ENCODE measurements at places on chromosomes 16 and 17.
A peak's percentile ranks its signal among the peaks of the same experiment; 100 is the strongest.

DNA sequence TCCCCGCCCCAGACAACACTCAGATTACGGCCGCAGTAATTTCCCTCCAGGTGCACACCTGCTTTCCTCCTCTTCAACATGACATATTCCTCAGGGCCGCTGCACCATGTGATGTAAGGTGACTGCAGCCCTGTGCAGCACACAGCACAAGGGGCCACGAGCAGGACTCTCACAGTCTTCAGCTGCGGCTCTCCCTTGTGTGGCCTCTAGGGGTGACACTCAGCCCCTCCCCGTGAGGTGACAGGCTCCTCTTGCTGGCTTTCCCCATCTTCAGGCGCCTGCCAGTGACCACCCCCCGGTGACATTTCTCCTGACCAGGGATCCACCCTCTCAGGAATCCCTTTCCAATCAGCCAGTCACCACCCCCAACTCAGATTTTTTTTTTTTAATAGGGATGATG lies 31.3 kb upstream of the ABCC3 start:
- DNase-seq, result no peak

DNA sequence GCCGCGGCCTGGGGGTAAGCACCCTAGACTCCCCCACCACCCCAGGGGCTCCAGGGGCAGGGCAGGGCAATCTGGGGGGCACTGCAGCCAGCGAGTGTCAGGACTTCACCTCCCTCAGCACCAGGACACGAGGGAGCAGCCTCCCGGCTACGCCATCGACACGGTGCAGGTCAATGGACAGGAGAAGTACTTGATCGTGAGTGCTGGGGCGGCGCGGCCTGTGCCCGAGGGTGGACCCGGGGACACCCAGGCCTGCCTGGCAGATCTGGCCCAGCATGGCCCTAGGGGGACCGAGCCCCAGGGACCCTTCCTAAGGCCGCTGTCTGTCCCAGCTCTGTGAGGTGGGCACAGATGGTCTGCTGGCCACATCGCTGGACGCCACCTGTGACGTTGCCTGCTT lies 3.1 kb upstream of the RHBDL1 start:
- DNase-seq, result no peak

DNA sequence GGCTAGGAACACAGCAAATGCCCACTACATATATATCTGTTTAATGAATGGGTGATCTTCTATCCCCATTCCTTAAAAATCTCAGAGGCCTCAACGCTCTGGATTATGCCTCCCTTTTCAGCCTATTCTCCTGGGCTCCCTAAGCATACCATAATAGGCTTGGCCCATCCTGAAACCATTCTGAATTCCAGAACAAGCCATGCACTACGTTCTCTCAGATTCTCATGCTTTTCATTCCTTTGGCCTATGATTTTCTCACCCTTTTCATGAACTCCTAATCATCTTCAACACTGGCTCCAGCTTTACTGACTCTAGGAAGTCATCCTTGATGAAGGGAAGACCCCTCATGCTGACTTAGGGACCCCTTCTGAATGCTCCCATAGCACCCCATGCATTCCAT lies 71.1 kb downstream of the RPGRIP1L start:
- no peak for DNase-seq

DNA sequence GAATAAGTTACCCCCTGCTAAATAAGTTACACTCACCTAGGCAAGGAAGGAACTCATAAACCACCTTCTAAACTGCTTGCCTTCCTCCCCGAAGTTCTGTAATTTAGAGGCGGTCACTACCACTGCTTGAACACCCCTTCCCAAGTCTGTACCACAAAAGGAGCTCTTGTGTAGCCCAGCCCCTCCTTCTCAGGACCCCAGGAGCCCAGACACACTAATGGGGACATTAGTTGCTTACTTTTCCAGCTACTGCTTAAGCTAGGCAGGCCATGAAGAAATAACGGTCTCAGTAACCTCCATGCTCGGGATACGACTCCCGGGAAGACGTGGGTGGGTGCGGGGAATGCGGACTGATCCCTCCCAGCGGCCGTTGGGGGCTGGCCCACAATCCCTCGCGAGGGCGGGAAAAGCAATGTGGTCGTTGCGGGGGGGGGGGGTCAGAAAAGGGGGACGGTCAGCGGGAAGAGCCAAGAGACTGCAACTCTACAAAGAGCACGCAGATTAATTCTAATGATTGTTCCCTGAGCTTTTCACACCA lies at the start of gene TEX14:
Gene TEX14, minus strand, starts transcription at position 345 of the 538 bp plus-strand sequence. CDS start 40,044 bp downstream, outside the sequence.
- DNase-seq, result no peak

GRCh38 chr17:17456251-17456650 lies 20.5 kb upstream of the MED9 start:
- no peak for DNase-seq

- DNase-seq, result peak; percentile 83
Measured at GRCh38 chr17:40068917-40069750, 6.4 kb downstream of the THRA start.

- no peak for DNase-seq
Measured at GRCh38 chr16:50802000-50802399, 60.1 kb downstream of the CYLD start.

- peak; percentile 40 for DNase-seq
Measured at GRCh38 chr16:77584205-77584859, 138.0 kb upstream of the NUDT7 start.

DNA sequence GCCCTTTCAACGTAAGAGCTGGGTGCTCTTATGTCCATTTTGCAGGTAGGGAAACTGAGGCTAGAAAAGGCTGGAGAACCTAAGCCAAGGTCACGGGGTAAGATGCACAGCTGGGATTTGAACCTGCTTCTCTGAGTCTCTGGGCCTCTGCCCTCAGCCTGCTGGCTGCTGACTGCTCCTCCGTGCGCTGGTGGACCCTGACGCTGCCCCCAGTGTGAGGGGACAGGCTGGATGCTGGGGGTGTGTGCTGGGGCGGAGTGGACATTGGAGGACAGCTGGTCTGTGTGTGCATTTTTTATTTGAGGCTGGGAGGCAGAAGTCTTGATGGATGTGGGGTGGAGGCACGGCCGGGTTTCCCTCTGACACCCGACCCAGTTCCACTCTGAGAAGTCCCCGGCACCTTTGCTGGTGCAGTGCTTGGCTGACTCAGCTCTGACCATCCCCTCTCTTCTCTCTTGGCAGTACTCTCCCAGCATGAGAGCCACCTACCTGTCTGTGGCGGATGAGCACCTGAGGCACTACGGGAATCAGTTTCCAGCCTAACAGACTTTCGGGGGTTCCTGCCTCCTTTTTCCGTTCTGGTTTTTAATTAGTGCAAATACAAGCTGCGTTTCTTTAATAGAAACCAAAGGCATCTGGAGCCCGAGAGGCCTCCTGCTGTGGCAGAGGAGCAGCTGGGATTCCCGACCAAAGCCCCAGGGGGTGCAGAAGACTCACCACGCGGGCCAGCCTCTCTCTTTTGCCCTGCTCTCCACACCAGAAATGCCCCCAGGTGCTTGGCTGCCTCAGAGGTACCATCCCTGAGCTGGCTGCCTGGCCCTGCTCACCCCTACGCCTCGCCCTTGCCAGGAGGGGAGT lies 14.1 kb upstream of the DNAI2 start:
- no peak for DNase-seq

DNA sequence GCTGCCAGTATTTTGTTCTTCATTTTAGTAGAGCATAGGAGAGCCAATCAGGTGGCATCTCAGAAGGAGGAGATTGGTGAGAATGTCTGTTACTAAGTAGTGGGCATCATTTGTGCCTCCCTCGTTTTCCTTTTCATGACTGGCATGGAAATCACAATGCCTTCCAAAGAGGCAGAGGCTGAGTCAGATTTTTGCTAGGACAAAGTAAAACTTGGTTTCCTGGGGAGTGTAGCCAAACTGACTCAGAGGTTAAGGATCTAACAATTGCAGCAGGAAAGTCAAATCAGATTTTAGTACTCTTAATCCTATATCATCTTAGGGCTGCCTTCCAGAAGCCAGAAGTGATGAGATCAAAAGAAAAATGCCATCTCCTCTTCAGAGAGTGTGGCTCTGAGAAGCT lies 138.7 kb downstream of the ANKFN1 start:
- DNase-seq, result no peak

DNA sequence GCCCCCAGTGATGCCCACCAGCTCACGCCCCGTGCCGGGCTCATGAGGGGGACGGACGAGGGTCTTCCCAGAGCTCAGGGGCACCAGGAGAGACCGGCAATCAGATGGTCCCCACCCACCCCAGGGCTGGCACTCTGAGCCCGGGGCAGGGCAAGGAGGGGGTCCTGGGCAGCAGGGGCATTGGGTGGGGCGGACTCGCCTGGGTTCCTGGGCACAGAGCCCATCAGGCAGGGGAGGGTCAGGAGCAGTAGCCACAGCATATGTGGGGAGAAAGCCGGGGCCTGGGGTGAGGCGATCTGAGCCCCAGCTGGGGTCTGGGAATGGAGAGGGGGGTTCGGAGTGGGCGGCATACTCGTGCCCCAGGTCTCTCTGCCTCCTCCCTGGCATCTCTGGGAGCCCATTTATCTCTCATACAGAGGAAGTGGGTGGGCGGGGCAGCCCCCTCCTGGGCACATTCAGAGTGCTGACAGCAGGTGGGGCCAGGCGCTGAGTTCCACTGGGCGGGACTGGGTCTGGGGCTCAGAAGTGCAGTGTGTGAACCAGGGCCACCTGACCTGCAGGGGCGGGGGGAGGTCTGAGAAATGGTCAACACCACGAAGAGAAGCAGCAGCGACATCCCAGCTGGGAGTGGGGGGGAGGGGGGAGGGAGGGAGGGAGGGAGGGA lies 20.5 kb upstream of the UBE2I start:
- DNase-seq, result no peak

DNA sequence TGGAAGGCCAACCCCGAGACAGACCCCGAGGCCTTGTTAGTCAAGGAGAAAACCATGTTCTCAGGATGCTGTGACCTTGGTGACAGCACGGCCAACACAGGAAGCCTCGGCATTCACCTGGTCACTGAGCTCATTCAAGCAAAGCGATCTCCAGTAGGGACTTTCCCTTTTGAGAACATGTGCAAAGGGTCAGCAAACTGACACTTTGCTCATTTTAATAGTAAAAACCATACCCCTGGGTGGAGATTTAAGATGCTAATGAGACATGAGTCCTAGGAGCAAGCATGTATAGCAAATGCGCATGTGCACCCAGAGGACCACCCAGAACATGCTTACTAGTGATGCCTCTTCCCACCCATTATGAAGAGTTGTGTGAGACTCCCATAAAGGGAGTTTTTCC lies 5.7 kb upstream of the SULT1A2 start:
- DNase-seq, result no peak

All from breast epithelium (tissue), 4 donors.